ENCODE measurements at places on chromosomes 7 and 10.

DNA sequence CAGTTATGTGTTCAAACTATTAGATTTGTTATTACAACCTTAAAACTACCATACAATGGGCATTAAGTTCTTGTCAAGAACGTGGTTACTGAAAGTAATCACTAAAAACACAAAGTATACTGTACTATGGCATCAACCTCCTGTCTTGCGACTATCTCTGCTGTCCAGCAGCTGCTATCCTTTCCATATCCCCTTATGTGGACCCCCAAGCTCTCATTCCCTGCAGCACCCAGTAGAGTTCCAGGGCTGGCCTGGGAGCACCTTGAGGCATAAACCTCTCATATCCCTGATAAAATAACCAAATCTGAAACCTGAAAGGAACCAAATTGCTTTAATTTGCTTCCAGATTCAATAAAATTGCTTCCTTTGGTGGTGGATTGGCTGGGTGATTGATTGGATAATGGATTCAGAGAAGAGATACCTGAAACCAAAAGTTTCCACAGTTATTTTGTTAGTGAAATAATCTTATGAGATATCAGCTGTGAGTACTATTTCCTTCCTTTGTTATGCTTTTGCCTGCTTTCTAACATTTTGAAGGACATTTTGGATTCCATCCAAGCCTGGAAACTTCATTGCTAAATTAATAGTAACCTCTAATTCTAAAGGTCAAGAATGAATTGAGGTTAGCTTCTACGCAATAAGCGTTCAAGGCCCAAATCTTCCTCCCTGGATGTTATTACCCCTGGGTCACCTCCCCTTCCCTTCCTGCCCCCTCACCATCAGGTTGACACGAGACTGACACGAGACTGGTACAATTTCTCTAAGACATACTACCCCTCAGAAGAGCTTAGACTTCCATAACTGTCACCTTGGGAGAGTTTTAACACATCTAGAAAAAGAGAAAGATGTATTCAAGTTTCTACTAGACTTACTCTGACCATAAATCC lies 48.8 kb downstream of the RELN start:
- no peak for DNase-seq

DNA sequence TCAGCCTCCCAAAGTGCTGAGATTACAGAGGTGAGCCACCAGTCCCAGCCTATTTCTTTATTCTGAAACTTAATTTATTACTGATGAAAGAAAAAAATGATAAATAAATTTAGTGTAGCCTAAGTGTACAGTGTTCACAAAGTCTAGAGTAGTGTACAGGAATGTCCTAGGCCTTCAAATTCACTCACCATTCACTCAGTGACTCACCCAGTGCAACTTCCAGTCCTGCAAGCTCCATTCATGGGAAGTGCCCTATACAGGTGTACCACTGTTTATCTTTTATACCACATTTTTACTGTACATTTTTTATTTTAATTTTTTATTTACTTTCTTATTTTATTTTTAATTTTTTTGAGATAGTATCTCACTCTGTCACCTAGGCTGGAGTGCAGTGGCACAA lies 12.2 kb downstream of the MRLN start:
- no peak for DNase-seq

DNA sequence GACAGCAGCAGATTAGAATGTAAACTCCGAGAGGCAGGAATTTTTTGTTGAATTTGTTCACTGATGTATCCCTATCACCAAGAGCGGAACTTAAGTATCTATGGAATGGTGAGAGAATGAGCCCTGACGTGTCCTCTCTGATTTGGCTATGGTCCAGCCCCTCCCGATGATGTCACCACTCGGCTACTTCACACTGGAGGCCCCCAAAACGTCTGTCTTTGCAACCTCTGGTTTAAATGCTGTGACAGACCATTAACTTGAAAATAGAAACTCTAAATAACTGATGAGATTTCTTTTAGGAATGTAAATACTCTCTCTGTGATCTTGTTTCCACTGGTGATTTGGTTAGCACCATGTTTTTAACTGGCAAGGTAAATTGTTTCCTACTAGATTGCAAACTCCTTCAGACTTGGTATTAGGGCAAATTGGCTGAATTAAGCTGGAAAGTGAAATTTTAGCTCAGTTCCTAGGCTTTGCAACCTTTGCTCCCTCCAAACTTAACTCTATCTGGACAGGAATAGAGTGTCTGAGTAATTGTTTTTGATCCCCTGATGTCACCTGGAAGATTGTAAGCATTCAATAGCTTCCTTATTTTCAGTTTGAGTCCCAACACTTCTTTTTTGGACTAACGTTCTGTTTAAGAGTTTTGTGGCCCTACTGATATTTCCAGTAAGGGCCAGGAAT lies 19.1 kb downstream of the SLC16A12 start:
- DNase-seq = no peak

DNA sequence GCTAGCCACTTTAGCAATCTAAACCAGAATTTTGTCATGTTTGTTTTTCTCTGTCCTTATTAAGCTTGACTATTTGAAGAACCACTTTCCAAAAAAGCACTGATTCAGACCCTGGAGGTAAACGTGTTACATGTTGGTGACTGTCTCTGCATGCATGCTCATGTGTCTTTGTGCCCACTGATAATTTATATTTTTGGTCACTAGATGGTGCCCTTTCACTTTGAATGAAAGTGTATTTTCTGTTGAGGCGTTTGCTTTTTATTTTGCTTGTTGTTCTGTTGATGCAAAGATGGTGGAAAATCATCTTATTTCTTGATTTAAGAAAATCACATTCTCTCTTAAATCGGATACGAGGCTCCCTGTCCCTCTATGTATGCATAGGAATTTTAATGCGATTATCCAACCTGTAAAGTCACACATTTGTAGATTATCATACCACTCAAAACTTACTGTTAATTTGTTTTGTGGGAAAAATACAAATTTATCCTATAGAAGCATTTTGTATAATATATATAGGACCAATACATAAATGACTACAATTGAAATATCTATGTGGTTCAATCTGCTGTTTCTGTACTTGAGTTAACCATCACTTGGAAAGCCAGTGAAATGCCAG lies 269.3 kb downstream of the BICC1 start:
- no peak for DNase-seq

DNA sequence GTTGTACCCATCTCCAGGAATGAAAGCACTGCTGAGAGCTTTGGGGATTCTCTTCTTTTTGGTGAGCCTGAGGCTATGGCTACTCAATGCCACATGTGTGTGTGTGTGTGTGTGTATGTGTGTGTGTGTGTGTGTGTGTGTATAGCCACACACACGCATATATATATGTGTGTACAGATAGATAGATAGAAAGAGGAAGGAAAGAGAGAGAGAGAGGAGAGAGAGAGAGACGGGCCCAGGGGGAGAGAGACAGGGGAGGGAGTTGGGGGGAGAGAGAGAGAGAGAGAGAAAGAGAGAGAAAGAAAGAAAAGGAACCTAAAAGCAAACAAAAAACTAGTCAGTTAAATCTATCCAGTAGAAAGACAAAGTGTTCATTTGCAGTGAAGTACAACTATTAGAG lies 8.3 kb downstream of the SLC13A4 start:
- DNase-seq = no peak

DNA sequence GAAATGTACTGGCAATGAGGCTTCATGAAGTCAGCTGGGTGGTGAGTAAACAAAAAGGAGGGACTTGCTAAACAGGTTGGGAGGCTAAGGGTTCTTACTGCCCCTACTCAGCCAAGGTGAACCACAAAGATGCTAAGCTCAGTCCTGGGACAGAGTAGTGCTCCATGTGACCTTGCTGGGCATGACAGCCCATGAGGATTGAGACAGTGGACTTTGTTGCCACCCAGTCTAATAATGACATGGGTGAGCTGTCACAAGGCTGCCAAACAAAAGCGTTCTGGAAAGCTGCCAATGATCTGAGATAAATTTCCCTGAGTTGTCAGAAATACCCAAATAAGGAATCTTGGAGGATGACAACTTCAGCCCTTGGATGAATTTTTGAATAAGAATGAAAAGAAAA lies 75.2 kb downstream of the CLEC2L start:
- no peak for DNase-seq

DNA sequence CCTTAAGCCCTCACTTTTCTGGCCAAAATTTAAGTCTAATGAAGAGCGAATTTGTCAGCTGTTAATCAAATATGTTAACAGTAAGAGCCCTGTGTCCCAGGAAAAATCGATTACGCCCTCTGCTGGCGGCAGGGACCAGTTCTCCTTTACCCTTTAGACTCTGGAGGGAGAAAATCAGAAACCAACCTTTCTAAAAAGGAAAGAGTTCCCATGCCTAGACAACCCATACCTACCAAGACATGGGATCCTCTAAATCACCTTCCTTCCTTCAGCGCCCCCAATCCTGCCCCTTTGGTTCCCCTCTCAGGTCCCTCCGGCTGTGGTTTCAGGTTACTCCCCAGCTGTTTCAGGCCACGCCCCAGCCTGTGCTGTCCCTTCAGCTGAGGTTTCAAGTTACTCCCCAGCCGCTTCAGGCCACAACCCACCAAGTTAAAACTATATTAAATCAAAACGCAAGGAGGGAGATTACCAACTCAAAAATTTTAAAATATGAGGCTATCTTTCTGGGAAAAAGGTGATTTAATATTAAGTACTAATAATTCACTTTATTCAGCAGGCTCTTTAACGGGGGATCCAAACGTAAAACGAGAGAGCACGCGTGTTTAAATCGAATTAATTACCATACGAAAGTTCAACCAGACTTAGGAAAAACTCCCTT lies 1.4 kb upstream of the AKR1B15 start:
- peak; percentile 43 for DNase-seq

DNA sequence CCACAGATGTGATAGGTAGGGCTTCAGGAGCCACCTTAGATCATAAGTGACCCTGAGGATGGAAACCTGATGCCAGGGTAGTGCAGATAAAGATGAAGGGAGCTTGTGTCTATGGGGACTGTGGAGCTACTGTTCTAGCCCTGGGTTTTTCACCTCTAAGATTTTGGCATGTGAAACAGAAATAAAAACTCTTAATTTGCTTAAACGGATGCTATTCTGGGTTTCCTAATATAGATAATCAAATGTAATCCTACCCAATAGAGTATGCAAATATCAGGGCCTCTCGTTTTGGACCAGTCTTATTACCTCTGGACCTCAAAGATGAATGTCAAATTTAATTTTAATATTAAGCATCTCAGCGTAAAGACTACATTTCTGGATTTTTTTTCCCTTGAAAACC lies 49.3 kb downstream of the ABCB4 start:
- DNase-seq = no peak

DNA sequence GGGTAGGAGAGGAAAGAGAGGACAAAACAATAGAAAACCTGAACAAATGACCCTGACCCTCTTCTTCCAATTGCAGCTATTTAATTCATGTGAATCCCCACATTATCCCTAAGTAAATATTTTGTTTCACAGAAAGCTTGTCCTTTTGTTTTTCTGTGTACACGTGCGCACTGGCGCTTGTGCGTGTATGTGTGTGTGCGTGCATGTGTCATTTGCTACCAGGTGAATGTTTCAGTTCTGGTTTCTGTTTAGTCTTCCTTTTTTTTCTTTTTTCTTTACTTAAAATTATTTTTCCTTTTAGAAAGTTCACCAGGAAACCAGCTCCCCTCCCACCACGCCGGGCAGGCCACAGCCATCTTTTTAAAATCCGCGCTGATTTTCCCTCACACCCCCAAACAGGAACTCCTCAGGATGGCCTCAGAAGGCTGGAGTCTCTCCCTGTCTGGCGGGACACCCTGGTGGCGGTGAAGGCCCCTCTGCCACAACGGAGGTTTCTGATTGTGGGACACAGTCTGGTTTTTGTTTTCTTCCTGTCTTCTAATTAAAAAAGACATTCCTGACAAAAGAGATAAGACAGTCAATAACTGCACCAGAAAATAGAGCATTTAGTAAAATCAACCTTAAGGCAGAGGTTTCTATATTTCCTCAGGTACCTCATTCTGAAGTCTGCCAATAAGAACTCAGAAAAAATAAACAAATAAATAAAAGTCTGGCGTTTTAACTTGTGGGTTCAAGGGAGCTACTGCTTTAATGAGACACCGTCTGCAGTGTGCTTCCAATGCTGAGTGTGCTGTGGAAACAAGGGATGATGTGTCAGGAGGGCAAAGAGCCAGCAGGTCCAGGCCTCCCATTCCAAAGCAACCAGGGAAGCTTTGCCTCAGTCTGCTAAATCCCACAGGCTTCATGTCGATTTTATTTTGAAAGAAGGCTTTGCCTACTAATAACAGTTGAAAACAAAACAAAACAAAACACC lies 17.4 kb downstream of the IRF5 start:
- no peak for DNase-seq

DNA sequence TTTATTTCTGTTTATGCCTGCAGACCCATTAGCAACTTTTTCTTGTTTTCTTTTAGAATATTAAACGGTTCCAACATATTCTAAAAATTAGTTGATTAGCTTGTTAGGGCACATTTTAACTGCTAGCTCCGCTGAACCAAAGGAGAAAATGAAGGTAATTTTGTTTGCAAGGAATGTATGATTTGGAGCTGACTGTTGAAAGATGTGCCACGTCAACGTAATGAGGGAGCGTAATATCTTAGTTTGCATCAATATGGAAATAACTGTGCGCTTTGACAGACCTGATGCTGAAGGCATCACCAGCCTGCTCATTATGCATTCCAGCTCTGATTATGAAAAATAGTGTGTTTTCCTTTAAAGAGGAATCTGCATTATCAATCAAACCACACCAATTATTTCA lies 102.0 kb upstream of the CTBP2 start:
- DNase-seq = no peak

DNA sequence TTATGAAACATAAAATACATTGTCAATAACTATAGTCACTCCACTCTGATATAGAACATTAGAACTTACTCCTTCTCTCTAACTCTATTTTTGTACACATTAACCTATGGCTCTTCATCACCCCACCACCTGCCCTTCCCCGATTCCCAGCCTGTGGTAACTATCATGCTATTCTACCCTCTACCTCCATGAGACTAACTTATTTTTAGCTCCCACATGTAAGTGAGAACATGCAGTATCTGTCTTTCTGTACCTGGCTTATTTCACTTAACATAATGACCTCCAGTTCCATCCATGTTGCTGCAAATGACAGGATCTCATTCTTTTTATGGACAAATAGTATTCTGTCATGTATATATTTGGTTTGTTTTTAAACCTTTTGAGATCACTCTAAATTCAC lies 8.8 kb upstream of the NOD1 start:
- no peak for DNase-seq

GRCh38 chr10:47127188-47127785 lies 172.7 kb upstream of the GDF10 start:
- no peak for DNase-seq

DNA sequence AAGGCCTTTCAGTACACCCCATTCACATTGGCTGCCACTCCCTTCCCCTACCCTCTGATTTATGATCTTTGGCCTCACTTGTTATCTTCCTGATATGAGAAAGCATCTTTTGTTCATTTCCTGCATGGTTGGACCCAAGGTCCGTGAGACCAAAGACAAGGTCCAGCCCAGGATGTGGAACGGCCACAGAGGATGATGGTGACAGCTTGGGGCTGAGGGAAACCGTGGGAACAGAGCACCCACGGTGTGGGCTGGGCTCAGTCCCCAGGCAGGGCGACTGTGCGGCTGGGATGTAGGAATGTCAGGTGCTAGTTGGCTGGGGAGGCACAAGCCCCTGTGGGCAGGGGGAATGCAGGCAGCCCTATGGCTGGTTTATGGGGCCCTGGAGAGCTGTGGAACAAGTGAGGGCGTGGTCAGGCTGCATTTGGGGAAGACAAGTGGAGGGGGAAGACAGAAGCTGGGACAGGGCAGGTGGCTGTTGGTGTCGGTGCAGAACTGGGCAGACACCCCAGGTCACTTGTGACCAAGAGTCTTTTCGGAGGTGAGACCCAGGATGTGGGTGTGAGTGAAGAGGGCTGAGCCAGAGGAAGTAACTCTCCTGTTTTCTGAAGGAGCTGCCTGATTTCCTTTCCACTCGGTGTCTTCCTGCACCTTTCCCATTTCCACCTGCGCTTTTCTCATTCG lies 51.7 kb upstream of the IGFBP3 start:
- DNase-seq = no peak
